ENCODE measurements at places on chromosomes 2 and 18.

DNA sequence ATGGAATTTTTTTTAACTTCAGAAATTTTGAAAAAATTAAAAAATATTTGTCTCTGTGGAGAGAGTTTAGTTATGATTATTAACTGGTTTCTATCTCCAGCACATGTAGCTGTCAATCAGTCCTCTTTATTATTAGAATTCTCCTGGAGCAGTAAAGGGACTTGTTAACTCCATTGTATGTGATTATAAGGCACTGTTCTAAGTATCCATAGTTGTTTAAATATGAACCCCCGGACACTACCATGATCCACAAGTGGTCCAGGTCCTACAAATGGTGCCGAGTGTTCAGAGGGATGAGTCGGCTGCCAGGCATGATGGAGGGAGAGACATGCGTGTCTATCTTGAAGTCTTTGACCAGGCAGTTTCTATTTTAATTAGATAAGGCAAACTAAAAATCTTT is 492 bp downstream of the CHRNA1 start:
- DNase-seq = no peak

- DNase-seq = no peak
Measured at GRCh38 chr18:25326361-25326952, 25.5 kb downstream of the ZNF521 start.

- DNase-seq = no peak
Measured at GRCh38 chr2:18372641-18373040, 187.8 kb downstream of the RDH14 start.

- DNase-seq = no peak
Measured at GRCh38 chr2:28778392-28778791, 26.8 kb downstream of the PPP1CB start.

DNA sequence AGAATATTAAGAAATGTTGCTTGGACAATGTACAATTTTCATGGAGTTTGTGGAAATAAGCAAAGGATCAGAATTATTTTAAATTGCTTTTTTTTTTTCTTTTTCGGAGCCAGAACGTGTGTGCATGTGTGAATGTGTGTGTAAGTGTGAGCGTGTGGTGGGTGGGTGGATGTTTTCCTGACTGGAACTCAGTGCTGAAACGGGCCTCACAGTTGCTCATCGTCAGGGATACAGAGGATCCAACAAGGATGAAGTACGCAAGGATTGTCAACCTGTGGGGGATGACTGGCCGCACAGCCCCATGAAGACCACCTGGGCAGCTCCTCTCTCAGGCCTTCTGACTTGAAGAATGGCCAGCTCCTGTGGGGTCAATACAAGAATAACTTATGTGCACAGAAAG is 17.5 kb downstream of the IL1B start:
- no peak for DNase-seq

DNA sequence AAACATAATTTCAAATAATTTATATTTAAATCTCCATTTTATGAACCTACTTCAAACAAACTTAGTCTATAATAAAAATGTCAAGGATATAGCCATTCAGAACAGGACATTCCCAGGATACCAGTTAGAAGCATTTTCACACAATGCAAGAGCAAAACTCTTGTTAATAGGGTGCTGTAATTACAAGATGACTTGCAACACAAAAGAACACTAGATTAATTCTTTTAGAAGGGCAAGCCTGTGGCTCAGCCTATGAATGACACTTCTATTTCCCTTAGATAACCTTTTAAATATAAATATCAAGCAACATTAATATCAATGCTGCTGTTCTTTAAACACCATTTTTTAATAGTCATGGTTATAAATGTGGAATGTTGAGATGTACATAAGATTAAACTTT is 157.9 kb upstream of the SCN7A start:
- no peak for DNase-seq

DNA sequence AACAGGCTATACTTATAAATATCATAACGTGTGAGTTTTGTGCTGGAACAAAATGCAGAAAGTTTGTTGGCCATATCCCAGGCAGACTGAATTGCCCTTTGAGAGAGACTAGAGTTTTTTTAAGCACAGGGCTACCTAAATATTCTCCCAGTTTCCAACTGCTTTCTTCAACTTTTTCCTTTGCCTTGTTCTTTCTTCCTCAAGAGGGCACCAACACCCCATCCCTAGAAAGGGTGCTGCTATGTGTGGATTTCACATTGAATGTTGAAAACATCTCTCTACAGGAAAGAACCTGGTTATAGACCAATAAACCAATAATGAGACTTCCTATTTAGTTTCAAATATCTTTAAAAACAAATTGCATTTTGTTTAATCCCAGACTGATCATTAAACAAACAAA is 87.9 kb downstream of the ICOS start:
- no peak for DNase-seq

- DNase-seq = no peak
Measured at GRCh38 chr2:204329532-204329931, 215.7 kb upstream of the PARD3B start.

- no peak for DNase-seq
Measured at GRCh38 chr2:239308661-239309397, 92.0 kb downstream of the HDAC4 start.

DNA sequence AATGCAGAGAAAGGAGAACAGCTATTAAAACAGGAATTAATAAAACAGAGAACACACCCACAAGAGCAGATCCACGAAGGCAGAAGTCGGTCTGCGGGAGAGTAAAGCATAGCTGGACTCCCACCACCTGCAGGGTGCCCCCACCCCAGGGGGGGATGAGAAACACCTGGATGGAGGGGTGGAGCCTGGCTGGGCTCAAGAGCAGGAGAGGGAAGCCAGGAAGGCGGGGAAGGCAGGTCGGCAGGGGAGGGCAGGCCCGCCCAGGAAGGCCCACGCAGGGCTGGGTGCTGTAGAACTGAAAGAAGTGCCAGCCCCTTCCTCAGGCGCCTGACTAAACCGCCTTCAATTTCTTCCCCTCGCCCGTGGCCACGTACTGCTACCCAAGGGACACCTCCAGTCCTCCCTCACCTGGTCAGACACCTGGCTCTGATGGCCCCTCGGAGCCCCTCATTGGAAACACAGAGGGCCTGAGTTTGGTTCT is 175.4 kb downstream of the HDAC4 start:
- no peak for DNase-seq

GRCh38 chr2:113277474-113278072 is 1.1 kb downstream of the PAX8 start:
- DNase-seq = no peak

GRCh38 chr2:29130295-29130694 is 15.1 kb downstream of the CLIP4 start:
- DNase-seq = no peak

DNA sequence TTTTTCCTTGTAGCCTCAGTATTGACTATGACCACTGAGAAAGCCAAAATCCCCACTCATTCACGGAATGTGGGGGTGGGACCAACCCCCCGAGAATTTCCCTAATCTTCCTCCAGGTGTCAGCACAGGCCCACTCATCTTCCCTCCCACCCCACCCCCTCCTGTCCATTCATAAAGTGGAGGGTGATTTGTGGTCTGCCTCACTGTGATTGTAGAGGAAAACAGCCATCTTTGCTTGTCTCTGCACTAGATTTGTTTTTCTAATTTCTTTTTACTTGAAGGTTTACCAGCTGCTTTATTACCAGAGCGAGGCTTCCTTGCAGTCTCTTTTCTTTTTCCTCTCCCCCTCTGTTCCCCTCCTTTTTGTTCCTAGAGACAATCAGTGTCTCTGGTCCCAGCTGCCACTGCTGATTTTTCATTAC is 171.8 kb downstream of the ICOS start:
- no peak for DNase-seq

- DNase-seq = no peak
Measured at GRCh38 chr18:46070815-46071652, 1.0 kb downstream of the PSTPIP2 start.

DNA sequence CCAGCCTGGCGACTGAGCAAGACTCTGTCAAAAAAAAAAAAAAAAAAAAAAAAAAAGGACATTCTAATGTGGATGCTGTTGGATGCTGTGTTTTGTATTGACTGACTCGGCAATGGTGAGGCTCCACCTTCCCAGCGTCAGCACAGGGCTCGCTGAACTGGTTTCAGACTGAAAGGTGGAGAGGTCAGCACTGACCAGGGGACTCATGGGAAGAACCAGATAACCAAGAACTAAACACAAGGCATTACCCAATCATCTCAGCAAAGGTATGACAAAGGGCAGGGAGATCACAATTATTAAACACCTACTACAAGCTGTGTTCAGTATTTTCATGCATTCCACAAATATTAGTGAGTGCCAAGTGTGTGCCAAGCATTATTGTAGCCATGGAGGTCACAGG is 103.2 kb downstream of the LRATD1 start:
- DNase-seq = no peak

DNA sequence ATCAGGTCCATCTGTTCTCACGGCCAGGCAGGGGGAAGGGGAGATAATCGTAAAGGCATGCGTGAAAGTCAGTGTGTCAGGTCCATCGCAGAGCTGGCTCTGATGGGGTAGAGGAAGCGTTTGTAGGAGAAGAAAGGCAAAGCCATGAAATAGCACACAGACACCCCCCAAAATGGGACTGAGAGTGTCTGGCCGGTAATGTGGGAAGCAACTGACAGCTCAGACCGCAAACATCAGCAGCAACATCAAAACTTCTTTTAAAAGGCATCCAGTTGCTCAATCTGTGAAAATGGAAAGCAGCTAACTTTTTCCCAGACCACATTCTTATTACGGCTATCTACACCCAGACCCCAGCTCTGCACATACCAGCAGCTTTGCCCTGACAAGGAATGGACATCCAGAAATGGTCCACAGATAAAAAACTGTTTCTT is 232.6 kb downstream of the EN1 start:
- no peak for DNase-seq

- DNase-seq = no peak
Measured at GRCh38 chr2:8480915-8481314, 200.9 kb upstream of the ID2 start.

DNA sequence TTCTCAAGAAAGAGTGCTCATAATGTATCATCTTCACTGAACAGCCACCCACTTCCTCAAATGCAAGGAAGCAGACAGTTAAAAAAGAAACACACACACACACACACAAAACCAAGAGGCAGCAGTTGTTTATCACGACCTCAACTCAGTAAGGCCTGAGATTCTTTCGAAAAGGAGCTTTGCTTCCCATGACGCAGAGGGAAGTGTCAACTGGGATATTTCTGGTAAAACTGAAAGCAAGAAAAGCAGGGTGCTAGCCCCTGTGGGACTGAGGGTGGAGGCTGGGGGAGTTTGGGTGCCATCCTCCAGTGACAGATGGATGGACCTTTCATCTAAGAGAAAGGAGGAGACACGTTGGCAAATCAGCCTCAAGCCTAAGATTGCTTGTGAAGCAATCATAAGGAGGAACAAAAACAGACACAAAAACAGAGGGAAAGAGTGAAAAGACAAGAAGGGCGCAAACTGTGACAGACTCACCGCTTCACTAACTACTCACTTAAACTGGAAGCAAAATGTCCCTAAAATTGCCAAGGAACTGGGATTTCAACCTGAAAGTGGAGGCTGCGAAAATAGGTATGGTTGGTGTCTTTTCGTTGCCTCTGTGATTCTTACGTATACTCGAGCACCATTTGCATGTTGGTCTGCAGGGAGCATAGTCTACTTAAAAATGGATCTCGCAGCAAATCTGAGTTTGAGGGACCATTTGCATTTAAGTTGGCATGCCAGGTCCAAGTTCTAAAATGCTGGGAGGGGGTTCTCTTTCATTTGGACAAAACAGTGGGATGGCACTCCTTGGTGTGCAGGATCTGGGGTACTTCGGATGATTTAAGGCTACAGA is at the start of gene ARHGAP25:
Gene ARHGAP25 (plus strand): TSS at position 124 of the 838 bp plus-strand sequence. CDS start 389 bp downstream, at position 513.
- DNase-seq = no peak

DNA sequence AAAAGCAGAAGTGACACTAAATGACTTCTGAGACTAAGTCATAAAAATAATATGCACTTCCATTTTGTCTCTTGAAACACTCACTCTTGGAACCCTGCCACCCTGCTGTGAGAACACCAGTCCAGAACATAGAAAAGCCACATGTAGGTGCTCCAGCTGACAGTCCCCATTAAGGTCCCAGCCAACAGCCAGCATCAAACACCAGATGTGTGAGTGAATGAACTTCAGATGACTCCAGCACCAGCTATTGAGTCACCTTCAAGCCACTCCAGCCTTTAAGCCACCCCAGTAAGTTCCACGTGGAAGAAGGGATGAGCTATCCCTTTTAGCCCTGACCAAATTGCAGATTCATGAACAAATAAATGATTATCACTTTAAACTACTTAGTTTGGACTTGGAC is 31.5 kb upstream of the LGALSL start:
- DNase-seq = no peak

- no peak for DNase-seq
Measured at GRCh38 chr2:241992753-241993152, 123.2 kb downstream of the RTP5 start.

- DNase-seq = no peak
Measured at GRCh38 chr18:29164020-29164706, 987.2 kb upstream of the CDH2 start.

DNA sequence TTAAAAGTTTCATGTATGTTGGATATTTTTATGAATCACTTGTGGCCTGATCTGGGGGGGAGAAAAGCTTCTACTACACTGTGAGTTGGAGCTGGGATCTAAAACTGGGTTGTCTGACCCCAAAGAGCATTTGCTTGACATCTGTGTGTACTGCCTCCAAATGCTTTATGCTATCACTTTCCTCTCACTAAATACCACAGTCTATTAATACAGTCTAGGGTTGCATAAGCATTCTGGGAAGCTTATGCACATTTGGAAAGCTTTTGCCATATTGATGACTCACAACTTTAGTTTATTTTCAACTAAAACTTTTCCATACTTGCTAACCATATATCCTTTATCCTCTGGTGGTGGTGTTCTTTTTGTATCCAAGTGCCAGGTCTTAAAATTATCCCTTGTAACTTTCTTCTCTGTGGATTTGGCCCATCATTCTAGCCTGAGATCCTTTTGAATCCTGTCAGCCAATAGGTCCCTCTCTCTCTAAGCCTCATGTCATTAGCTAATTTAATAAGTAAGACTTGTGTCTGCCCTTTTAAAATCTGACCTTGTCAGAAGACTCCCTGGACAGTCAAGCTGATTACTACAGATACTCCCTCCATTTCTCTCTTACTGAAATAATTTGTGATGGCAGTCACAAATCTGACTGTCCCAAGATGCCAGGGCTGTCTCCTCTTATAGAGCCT is 72.7 kb downstream of the NXPH2 start:
- DNase-seq = no peak

GRCh38 chr2:23769364-23769763 is 157.6 kb downstream of the ATAD2B start:
- DNase-seq = no peak

- DNase-seq = no peak
Measured at GRCh38 chr2:234705108-234705507, 208.2 kb upstream of the ARL4C start.

GRCh38 chr2:147389218-147389617 is 455.6 kb upstream of the ACVR2A start:
- no peak for DNase-seq

DNA sequence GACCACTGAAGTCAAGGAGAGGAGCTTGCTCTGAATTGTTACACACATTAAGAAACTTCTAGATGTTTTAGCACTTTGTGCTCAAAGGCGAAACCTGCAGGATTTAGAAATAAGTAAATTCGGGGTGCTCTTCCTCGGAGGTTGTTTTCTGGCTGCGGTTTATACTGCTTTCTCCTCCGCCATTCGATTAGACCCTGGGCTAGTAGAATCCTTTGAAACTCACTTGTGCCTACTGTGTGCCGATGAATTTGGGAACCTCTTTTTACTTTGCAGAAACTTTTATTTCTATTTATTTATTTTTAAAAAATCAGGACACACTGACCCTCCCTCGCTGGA is 3.5 kb downstream of the MEIS1 start:
- no peak for DNase-seq

- no peak for DNase-seq
Measured at GRCh38 chr2:123609077-123609476, 416.0 kb upstream of the CNTNAP5 start.
